SJSA1 (cell line): ENCODE measurements at places on chromosomes 6 and 20. TPM values are rescaled to one million over a fixed set of nuclear protein-coding genes. Genes with fewer than 3 reads are reported as not detected.

- DNase-seq = no peak
Measured at GRCh38 chr6:108685970-108686369, 125.3 kb downstream of the FOXO3 start.

GRCh38 chr6:93454533-93454932 lies 35.2 kb upstream of the EPHA7 start:
- DNase-seq = no peak

Gene PI3
- not detected in 2 replicates for total RNA-seq

GRCh38 chr6:53847796-53848314 lies 53.0 kb downstream of the LRRC1 start:
- no peak for DNase-seq

- no peak for DNase-seq
Measured at GRCh38 chr6:167984876-167985604, 12.4 kb upstream of the KIF25 start.

DNA sequence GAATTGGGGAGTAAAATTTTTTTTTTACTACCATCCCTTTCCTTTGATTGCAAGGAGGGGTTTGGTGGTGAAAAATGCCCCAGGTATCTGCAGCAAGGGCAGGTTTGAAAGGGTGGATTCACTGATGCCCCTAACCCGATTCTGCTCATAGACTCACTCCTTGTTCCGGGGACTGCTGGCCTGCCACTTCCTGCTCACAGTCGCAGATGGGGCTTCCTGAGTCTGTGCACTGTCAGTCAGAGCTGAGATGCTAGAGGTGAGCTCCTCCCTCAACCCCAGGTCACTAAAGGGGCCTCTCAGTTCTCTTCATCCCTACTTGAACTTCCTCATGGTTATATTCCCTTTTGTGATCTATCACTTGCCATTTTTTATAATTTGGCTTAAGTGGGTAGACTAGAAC lies 357.9 kb downstream of the FARS2 start:
- DNase-seq = no peak

Gene CLPSL1
- total RNA-seq = not detected in 2 replicates

DNA sequence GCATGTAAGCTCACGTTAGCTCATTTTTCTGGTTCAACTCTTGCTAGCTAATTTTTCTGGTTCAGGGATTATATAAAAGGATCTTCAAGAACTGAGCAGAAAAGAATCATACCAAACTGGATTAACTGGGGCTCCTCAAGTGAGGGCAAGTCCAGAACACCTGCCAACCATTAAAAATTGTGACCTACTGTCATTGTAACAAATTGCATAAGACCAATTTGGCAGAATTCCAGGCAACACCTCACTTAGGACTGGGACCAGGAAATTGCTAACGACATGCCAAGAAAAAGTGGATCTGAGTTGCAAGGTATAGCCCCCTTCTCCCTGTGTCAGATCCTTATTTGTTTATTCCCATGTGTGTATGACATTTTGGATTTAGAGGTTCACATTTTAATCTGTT lies 216.6 kb downstream of the HIVEP2 start:
- DNase-seq = no peak

Gene DLK2
- total RNA-seq = 0.16 TPM in 1 of 2 replicates, not detected in the other

Gene BHLHE23
- not detected in 2 replicates for total RNA-seq

Gene HDGFL1
- not detected in 2 replicates for total RNA-seq
